ENCODE measurements at places on chromosomes 6 and 20.

GRCh38 chr6:166626177-166627032, 646 bp downstream of the RPS6KA2 start:
- DNase-seq = peak; percentile 23

GRCh38 chr20:13159889-13160288, 61.2 kb upstream of the ISM1 start:
- DNase-seq = no peak

DNA sequence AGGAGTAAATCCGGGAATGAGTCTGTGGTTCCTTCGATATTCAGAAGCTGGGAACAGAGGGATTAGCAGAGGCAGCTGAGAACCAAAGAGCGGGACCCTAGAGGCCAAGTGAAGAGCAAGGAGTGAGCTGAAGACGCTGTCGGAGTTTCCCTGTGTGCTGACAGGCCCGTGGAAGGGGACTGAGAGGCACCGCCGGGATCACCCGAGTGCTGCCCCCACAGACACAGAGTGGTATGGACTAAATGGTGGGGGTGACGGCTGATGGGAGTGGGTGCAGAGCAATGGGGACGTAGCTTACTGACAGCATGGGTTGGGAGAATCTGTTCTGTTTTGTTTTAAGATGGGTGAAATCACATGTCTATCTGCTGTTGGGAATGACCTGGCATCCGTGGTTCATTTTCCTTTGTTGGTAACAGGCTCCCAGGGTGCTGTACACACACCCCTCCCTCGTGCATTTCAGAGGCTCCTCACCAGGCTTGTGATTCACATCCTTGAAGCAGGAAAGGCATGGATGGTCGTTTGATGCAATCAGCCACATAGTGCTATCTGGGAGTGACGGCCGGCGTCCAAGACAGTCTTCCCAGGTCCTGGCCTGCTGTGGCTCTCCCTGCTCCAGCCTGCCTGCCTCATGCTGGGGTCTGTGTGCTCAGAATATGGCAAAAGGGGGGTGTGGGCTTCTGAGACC, 97.4 kb downstream of the THBS2 start:
- no peak for DNase-seq

DNA sequence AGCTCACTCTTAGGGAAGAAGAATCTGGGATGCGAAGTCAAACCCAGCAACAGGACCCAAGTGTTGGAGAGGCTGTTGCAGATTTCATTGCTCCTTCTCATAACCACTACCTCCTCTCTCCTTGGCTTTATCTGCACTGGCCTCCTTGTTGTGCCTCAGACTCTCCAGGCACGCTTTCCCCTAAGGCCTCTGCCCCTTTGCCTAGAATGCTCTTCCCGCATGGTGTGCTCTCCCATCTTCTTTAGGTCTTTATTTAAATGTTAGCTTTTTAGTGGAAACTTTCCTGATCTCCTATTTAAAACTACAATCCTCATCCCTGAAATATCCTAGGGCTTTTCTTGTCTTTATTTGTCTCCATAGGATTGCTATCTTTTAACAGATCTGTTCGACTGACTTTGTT, 94.9 kb upstream of the TMEM30A start:
- DNase-seq = no peak

- DNase-seq = no peak
These were observed 7.2 kb upstream of the VWA7 start for GRCh38 chr6:31784098-31784925.

GRCh38 chr6:155449450-155450239, 6.0 kb downstream of the NOX3 start:
- DNase-seq = no peak

- no peak for DNase-seq
These were observed 717.8 kb downstream of the EPHA7 start for GRCh38 chr6:92701425-92702096.

DNA sequence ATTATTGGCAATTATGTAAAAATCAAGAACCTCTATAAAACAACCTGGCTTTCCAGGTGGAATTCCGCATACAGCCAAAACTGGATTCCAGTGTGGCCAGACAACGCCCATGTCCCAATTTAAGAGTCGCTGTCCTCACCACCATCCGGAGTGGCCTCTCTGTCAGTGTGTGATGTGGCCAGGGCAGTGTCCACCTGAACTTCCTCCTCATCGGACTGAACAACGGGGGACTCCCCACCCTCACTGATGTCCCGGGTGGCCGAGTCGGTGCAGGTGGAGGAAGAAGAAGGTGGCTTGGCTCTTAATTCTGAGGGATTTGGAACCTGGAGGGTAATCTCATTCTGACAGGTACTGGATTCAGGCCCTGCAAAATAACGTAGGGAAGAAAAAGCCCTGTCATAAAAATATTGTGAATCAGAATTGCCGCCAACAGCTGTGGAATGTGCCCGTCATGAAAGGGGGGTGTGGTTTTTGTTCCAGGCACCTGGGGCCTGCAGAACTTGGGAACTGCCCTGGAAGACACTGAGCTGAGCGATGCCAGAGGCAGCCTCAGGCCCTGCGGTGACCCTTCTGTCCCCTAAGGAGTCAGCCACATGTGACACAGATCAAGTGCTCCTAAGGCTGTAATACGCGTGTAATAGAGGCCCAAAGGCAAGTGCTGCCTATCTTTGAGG, 139.8 kb downstream of the DTNBP1 start:
- DNase-seq = no peak

- no peak for DNase-seq
These were observed 91.0 kb downstream of the UNC5CL start for GRCh38 chr6:40947876-40948526.

DNA sequence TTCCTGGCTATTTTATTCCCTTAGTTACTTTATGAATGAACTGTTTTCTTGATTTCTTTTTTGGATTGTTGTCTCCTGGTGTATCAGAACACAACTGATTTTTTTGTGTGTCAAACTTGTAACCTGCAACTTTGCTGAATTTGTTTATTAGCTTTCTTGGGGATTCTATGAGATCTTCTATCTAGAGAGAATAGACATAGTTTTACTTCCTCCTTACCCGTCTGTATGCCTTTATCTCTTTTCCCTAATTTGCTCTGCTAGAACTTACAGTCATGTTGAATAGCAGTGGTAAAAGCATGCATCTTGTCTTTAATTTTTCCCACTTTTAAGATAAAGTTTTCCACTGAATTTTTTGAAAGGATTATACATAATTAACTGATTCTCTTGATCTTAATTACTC, 13.2 kb downstream of the RNF146 start:
- DNase-seq = no peak

DNA sequence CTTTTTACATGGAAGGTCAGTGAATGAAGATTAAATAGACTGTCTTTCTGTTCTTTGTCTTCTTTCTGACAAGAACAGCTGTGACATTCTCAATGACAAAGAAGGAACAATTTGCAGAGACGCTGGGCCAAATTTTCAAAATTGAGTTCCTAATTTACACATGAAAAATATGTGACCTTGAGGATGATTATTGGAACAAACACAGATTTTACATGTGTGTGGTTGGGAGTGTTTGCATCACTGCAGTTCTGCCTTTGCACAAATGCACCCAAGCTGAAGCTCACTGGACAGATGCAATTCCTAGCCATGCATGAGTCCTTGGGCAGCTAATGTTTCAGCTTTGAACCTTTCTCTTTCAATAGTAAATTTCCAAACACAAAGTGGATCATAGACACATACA, 350.8 kb downstream of the QKI start:
- DNase-seq = no peak

DNA sequence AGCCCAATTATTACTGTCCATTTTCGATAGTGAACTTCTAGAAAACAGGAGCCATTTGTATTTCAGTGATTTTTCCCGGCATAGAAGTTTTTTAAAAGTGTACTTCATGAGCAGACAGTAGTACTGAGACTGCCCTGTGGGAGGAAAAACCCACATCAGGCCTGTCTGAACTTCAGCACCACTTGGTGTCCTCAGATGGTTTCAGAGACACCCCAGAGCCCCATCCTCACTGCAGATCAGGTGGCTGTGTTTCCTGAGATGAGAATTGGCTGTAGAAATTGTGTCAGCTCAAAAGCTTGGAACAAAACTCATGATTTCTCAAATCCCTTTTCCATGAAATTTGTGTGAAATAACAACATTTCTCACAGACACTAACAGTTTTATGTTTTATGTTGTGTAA, 110.0 kb upstream of the RIN2 start:
- DNase-seq = no peak

DNA sequence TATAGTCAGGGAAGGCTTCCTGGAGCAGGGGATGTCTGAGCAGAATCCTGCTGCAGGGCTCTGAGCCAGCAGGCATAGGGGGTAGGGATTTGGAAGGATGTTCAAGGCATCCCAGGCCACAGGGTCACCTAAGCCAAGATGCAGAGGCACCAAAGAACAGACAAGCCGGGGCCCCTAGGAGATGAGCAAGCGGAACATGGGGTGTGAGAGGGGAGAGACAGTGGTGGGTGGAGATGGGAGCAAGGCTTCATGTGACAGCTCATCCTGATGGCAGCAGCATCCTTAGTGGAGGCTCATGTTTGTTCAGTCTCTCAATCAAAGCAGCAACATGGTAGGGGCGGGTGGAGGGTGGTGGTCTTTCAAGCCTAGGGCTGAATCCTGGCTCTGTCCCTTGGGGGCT, 29.8 kb upstream of the TCP11 start:
- DNase-seq = no peak

GRCh38 chr6:7341989-7342742, 29.2 kb upstream of the SSR1 start:
- DNase-seq = no peak

GRCh38 chr6:17393892-17394631, 667 bp downstream of the CAP2 start:
- DNase-seq = no peak

- peak; percentile 39 for DNase-seq
These were observed 2.9 kb downstream of the RXRB start for GRCh38 chr6:33197431-33198048.

DNA sequence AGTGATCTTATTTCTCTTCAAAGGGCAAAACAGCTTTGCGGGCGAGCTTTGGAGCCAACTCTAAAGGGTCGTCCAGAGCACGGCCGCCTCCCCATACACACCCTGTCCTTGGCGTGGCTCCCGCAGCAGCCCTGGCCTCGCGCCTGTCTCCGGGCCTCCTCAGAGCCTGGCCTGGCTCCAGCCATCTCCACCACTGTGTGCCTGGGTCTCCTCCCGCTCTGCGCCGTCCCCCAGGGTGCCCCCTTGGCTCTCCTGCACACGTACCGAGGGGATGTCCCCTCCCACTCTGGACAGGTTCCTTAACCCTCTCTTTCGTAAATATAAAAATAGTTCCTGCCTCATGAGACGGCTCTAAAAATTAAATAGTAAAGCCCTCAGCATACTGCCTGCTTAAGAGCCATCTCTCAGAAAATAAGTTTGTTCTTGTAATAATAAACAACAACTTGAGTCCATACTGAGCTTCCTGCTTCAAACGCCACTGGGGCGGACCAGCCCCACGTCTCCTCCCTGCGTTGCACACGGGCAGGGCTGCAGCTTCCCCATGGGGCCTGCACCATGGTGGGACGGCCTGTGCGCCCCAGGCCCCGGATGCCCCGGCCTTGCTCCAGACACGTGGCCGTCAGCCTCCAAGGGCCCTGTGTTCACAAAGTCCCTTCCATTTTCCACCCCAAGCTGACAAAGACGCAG, 226.2 kb downstream of the TTLL2 start:
- no peak for DNase-seq

GRCh38 chr6:39468385-39468784, 145.9 kb upstream of the KCNK16 start:
- DNase-seq = no peak

DNA sequence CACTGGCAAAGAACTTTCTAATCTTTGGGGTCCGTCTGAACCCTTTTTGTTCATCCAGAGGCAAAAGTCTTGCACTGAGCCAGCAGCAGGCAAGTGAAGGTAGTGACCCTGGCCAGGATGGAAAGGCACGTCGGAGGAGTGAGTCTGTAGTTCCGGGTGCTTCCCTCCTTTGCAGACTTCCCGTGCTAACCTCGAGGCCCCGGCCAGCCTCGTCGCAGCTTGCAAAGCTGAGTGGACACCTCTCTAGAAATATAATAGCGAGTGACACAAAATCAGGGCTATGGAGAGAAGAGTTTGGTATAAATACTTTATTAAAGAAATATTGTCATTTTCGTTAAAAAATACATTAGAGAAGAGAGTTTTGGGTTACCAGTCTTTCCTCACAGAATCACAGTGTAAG, 9.9 kb downstream of the PSMG4 start:
- no peak for DNase-seq

- DNase-seq = no peak
These were observed 67.1 kb upstream of the ZNFX1 start for GRCh38 chr20:49344975-49345374.

DNA sequence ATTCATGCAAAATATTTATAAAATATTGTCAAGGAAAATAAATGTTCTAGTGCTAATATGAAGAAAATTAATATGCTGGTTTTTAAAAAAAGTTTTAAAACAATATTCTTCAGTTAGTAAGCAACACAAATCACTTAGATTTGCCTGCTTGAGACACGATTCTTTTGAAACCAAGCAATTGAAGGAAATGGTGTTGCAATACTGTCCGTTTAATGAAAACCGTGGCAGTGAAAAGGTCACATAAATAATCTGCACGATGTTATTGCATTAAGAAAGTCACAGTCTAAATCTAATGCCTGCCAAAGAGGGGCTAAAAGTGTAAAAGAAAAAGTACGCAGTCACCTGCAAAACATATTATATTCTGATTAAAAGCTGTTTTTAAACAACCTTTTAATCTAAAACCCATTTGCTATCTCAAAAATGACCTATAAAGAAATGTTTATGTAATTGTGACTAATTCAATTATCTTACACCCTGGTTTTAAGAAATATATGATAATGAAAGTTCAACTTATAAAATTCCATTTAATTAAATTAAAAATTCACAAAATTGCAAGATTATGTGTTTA, 143.0 kb downstream of the GMDS start:
- no peak for DNase-seq

GRCh38 chr6:82419859-82420258, 56.2 kb downstream of the TPBG start:
- no peak for DNase-seq

DNA sequence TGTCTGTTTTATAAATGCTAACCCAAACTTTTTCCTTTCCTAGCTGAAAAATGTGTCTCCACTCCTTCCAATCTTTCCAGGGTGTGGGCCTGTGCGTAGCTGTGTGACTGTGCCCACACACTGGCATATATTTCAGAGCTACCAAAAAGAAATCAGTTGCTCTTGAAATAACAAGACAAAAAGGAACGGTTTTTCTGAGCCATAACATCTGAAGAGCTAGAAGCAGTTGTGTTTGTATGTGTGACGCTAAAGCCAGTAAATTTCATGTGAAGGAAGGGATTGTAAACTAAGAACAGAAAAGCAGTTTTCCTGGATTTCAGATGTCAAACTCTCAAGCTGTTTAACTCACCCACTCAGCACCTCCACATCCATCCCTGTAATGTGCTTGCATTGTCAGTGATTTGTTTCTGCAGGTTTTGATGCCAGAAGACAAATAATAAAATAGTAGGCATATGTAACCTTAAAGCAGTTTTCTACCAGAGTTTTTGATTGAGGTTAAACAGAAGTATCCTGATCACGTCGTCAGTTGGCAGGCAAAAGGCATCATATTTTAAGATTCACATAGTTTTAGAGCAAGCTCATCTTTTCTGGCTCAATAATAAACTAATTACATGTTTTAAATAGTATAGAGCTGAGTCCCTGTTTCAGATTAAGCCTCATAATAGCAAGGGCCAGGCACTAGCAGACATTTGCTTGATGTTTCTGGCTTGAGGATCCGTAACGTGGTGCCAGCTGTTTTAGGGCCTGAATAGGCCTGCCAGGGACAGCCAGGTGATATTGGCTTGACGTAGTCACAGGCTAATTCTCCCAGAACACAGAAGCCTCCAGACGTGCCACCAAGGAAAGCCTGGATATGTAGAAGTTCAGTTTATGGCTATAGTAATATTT, 90.9 kb downstream of the FOXO3 start:
- DNase-seq = no peak
